Activated T-cell treated with anti-CD3 and anti-CD28 coated beads, Interleukin-2, amount 50 U/mL, for 4 hours (primary cell): ENCODE measurements at places on chromosomes 7 and 10. TPM values are rescaled to one million over a fixed set of nuclear protein-coding genes. Genes with fewer than 3 reads are reported as not detected.

GRCh38 chr10:47438857-47439474, 44.9 kb downstream of the ANXA8 start:
- DNase-seq = no peak

DNA sequence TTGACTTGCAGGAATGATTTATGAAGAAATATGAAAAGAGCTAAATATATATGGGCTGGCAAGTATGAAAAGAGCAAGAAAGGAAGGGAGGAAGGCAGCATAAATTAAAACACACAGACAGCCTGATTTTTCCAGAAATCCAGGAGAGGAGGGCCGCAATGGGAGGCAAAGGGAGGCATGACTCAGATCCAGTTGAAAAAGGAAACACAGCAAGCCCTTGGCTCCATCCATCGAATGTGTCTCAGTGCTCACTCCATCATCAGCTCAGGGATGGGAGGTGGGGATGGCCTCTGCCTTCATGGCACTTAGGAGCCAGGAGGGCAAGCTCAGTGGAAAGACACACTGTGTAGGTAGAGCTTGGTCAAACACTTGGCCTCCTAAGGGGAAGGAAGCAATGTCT, 75.7 kb upstream of the PDZD8 start:
- no peak for DNase-seq

GRCh38 chr7:156886020-156886795, 6.8 kb downstream of the LMBR1 start:
- DNase-seq = no peak

DNA sequence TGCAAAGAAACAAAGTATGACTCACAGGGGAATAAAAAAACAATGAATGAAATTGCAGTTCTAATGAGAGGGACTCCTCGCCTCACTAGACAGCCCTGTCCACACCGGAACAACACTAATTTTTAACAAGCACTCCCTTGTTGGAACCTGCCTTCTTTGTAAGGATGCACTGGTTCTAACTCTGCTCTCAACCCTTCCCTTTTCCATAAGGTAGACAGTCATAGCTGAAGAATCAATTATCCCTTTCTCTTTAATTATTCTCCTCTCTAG, 65.1 kb downstream of the TSPAN12 start:
- no peak for DNase-seq

GRCh38 chr10:8054244-8054493, 319 bp upstream of the GATA3 start:
- no peak for DNase-seq

- no peak for DNase-seq
Observed at GRCh38 chr7:142503036-142503435, 245.2 kb upstream of the PRSS58 start.

DNA sequence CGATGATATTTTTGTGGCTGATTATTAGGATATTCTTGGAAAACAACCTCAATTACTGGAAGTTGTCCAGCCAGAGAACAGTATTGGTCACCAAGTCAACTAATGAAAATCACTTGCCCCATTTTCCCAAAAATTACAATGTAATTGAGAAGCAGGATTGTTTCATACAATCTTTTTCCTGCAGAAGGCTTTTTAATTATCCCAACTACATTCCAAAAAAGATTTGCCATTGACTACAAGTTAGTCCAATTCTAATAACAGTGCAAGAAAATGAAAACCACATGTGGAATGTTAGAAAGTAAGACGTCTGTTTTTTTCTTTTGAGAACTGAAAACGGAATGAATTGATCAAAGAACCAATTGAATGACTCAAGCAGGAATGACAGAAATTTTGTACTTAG, 1195.8 kb downstream of the SORCS1 start:
- DNase-seq = no peak

GRCh38 chr10:13750299-13751190, 163.8 kb downstream of the PRPF18 start:
- no peak for DNase-seq

DNA sequence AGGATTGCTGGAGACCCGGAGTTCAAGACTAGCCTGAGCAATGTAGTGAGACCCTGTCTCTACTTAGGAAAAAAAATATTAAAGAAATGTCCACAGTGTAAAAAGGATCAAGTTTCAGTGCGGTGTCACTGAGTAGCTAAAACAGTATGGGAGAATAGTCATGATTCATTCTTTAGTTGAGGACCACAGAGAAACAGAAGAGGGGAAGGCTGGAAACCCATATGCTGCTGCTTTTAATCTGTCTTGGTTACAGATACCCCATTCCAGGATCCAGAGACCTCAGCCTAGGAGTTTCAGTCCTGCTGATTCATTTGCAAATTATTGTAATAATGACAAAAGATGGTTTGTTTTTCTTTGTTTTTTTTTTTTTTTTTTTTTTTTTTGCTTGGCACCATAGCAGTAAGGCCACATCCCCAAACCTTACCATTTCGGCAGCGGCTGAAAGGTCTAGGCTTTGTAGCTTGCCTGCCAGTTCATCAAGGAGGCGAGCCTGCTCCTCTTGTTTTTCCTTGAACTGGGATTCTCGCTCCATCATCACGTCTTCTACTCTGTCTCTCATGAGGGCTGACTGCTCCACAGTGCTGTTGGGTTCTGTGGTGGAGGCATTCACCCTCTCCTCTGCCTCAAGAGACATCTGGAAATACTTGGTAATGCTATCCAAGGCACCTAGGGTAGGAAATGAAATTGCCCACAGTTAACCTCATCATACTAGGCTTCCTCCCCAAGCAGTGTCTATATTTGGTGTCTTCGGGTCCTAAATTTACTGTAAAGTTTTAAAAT, 44.2 kb downstream of the DLD start:
- DNase-seq = no peak

DNA sequence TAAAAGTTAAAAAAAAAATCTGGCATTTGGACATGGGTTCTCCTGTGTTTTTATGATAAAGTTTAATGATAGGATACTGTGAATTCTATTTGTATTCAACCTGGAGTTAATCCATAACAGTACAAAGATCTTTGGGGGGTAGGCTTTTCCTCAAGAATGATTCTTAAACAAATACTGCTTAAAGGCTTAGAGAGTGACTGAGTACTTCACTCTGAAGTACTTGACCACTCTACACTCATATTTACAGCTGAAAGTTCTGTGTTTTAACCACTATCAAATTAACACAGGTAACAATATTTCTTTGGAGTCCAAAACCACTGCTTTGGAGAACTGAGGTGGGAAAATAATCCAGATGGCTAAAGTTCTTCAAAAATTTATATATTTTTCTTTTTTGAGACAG, 74.2 kb upstream of the TMEM168 start:
- DNase-seq = no peak

DNA sequence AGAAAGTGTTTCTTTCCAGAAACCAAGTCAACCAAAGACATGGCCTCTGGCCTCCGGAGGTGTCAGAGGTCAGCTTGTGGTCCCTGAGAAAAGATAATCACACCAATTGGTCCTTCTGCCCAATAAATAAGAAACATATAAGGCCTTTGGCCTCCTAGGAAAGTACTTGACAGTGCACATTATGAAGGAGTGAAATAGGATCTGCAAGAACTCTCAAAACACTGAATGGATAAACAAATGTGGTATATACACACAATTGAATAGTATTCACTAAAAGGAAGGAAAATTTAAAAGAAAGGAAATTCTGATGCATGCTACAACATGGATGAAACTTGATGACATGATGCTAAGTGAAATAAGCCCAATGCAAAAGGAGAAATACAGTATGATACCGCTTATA, 35.4 kb upstream of the NRF1 start:
- DNase-seq = no peak

- no peak for DNase-seq
Observed at GRCh38 chr7:98305951-98306535, 24.6 kb downstream of the BRI3 start.

- DNase-seq = no peak
Observed at GRCh38 chr7:155751409-155751808, 60.9 kb downstream of the SHH start.

DNA sequence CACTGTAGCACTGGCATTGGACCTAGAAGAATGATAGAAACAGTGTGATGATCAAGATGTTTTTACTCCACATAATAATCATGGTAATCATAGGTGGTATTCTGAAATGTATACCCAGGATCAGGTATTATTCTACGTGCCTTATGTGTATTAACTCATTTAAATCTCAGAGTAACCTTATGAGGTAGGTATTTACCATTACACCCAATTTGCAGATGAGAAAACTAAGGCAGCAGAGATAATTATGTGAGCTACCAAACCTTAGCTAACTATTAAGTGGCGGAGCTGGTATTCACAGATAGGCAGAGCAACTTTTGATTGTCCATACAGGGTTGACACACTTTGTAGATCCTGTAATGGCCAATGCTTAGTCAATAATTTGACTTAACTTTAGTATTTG, 2.5 kb downstream of the CAMK1D start:
- no peak for DNase-seq

- DNase-seq = no peak
Observed at GRCh38 chr7:138889582-138890498, 91.3 kb downstream of the KIAA1549 start.

- peak; percentile 11 for DNase-seq
Observed at GRCh38 chr10:5812283-5813090, 747 bp downstream of the GDI2 start.

DNA sequence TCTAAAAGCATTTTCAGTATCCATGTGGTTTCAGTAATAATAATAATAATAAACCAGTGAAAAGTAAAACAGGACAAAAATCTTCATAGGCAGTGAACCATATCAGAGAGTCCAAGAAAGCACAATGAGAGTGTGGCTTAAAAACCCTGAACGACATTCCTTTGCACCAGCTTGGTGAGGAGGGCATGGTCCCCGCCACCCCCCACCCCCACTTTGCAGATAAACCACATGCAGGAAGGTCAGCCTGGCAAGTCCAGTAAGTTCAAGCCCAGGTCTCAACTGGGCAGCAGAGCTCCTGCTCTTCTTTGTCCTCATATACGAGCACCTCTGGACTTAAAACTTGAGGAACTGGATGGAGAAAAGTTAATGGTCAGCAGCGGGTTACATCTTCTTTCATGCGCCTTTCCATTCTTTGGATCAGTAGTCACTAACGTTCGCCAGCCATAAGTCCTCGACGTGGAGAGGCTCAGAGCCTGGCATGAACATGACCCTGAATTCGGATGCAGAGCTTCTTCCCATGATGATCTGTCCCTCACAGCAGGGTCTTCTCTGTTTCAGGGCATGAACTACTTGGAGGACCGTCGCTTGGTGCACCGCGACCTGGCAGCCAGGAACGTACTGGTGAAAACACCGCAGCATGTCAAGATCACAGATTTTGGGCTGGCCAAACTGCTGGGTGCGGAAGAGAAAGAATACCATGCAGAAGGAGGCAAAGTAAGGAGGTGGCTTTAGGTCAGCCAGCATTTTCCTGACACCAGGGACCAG, 172.5 kb downstream of the EGFR start:
- DNase-seq = no peak

- no peak for DNase-seq
Observed at GRCh38 chr7:55043691-55044370, 25.0 kb downstream of the EGFR start.

DNA sequence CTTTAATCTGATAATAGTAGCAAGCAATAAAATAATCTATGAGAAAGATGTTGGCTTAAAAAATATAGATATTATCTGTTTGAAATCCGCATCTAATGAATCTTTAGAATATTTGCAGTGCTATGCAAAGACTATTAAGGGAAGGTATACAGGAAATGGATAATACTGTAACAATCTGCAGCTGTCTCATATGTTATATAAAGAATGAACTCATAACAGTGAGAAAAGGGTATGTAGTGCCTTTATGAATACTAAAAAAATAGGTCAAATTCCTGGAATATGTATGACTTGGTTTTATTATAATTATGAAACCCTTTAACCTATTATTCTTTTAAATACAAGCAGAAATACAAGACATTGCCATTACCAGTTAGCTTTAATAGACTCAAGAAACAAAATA, 105.1 kb upstream of the GPR22 start:
- DNase-seq = no peak

DNA sequence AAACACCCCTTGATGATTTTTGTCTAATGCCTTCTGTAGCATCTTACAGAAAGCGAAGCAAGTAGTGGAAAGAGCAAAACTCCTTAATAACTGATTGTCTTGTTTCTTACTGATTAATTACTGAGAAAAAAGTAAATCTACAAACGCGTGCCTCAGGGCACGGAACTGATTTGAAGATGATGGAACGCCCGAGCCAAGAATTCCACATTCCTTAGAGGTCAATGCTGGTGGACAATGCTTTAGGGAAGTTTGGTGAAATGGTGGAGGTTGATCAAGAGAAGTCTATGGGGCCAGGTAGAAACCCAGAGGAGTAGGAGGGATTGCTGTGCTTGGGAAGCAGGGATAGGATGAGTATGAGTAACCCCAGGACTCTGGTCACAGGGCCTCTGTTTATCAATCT, 5.0 kb upstream of the SORBS1 start:
- no peak for DNase-seq

The NPC1L1 gene
- total RNA-seq = 0.03 TPM

The GPR158 gene
- total RNA-seq = not detected

The CYP2C8 gene
- 0.24 TPM for total RNA-seq

The GPNMB gene
- total RNA-seq = 0.26 TPM

The LIPF gene
- total RNA-seq = not detected

The ZNF503 gene
- 0.16 TPM for total RNA-seq
